Suppressor macrophage treated with lipopolysaccharide for 4 hours (primary cell): ENCODE measurements at places on chromosomes 16 and 17.

- DNase-seq, result peak; percentile 49
Measured at GRCh38 chr17:59423137-59423724, 91.8 kb downstream of the YPEL2 start.

DNA sequence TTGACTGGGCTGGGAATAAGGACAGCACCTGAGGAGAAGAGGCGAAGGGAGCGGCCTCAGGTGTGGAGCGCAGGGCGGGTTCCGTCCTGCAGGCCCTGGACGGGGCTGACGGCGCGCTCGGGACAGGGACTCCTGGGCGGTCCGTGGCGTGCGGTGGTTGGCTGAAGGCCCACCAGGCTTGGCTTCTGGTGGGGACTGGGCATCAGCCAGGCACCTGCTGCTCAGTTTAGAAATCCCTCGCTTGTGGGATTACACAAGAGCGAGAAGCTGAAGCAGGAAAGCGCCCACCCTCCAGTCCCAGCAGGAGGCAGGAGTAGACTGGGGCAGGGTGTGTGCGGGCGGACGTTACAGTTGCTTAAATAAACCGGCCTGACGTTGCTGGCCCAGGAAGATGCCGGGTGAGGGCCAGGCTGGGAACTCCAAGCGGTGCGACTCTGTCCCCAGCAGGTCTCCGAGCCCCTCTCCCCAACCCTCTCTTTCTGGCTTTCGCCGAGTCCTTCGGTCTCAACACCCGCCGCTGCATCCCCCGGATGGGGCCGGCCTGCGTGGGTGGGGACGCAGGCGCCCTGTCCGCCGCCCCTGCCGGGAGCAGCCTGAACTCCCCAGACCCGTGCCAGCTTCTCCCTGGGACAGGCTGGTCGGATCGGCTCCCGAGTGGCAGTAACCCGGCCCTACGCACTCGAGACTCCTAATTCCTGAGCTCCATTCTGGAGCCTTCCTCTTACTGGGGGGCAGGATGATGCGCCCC is 639 bp downstream of the MIF4GD start:
- DNase-seq, result peak; percentile 84

- no peak for DNase-seq
Measured at GRCh38 chr16:86133847-86134375, 234.9 kb downstream of the IRF8 start.

GRCh38 chr16:49503256-49504022 is 129.8 kb downstream of the C16orf78 start:
- DNase-seq, result no peak

DNA sequence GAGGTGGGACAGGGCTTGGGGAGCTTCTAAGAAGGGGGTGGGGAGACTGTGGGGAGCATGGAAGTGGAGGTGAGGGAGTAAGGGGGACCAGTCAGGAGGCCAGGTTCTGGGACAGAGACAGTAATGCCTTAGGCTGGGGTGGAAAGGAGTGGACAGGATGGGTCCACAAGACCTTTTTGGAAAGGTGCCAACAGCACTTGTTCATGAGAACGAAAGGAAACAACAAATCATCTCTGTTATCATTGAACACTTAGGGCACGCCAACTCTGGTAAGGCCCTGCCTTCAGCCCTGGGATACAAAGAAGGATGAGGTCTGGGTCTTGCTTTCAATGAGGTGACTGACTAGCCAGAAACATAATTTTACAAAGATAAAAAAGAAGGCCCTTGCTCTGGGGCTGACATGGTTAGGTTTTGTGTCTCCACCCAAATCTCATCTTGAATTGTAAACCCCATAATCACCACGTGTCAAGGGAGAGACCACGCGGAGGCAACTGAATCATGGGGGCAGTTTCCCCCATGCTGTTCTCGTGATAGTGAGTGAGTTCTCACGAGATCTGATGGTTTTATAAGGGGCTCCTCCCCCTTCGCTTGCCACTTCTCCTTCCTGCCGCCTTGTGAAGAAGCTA is 113.8 kb downstream of the SLC39A11 start:
- no peak for DNase-seq

DNA sequence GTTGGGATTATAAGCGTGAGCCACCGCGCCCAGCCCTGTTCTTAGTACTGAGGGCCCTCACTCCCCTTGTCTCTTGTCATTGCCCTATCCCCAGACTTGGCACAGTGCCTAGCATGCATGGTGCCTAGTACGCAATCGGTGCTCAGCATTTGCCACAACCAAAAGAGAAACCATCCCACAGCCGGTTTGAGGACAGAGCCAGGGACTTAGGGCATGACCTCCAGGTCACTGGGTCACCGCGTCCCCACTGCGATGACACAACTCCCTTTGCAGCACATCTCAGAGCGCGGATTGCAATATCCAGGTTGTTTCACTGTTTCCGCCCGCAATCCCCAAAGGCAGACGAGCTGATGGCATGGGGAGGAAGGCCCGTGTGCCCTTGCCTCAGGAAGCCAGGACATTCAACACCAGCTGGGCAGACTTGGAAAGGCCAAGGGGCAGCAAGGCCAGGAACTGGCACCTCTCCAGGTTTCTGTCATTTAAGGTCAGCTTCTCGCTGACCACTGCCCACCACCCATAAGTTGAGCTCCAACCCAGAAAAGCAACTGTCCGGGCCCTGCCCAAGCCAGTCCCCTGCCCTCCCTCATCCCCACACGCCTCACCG is 274.5 kb downstream of the MRTFB start:
- peak; percentile 42 for DNase-seq

GRCh38 chr17:19418251-19418992 is 7.4 kb downstream of the RNF112 start:
- peak; percentile 59 for DNase-seq

- DNase-seq, result no peak
Measured at GRCh38 chr17:33977729-33978514, 277.2 kb upstream of the CCL2 start.
